ENCODE measurements at places on chromosomes 3 and 15.

- no peak for DNase-seq
Observed at GRCh38 chr15:73028031-73028430, 24.2 kb upstream of the NEO1 start.

GRCh38 chr3:19711160-19711782 lies 222.7 kb downstream of the EFHB start:
- DNase-seq = no peak

- DNase-seq = no peak
Observed at GRCh38 chr15:48337607-48338006, 6.4 kb downstream of the DUT start.

GRCh38 chr3:136577791-136578190 lies 174.4 kb downstream of the STAG1 start:
- no peak for DNase-seq

DNA sequence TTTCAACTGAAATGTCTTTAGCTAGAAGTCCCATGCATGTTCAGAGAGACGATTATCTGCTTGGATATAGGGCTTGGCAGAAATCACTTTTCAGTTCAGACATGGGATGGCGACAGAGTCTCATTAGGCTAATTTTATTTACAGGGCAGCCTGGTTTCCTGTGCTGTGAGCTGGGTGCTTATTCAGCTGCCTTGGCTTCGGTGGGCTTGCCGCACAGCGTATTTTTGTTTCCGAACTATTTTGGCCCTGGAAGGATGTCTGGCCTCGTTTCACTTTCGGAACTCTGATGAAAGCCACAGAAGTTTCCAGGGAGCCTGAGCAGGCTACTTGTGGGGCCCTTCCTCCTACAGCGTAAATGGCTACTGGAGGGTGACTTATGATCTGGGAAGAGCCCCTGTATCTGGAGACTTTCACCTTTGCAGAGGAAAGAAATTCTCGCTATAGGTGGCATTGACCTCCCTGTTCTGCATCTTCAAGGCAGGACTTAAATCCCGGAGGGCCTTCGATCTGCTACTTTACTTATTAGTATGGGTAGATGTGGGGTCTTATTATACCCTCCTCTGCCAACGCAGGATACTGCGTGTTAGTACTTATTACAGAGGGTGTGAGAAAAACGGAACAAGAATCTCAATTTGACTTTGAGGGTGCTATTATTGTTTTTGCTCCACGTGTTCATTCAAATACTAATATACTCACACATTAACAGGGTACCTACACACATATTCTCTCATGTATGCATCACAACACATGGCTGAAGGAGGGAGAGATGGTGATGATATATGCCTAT lies 364.0 kb upstream of the RBMS3 start:
- DNase-seq = peak; percentile 5

- no peak for DNase-seq
Observed at GRCh38 chr15:81346611-81347010, 22.7 kb upstream of the STARD5 start.

- peak; percentile 78 for DNase-seq
Observed at GRCh38 chr3:193805448-193805847, 212.4 kb downstream of the OPA1 start.

- no peak for DNase-seq
Observed at GRCh38 chr3:10006048-10006761, 19.6 kb upstream of the EMC3 start.

GRCh38 chr3:28669870-28670269 lies 321.2 kb upstream of the AZI2 start:
- DNase-seq = no peak

GRCh38 chr3:189393598-189393997 lies 221.8 kb downstream of the TPRG1 start:
- DNase-seq = no peak

- DNase-seq = no peak
Observed at GRCh38 chr3:183827809-183828537, 2.6 kb upstream of the MAP6D1 start.

GRCh38 chr15:96184297-96184696 lies 146.2 kb upstream of the NR2F2 start:
- DNase-seq = no peak

All from Panc1 (cell line).